ENCODE measurements at places on chromosomes 1 and 21.

- DNase-seq = no peak
Observed at GRCh38 chr1:3066826-3067225, 2.2 kb upstream of the PRDM16 start.

DNA sequence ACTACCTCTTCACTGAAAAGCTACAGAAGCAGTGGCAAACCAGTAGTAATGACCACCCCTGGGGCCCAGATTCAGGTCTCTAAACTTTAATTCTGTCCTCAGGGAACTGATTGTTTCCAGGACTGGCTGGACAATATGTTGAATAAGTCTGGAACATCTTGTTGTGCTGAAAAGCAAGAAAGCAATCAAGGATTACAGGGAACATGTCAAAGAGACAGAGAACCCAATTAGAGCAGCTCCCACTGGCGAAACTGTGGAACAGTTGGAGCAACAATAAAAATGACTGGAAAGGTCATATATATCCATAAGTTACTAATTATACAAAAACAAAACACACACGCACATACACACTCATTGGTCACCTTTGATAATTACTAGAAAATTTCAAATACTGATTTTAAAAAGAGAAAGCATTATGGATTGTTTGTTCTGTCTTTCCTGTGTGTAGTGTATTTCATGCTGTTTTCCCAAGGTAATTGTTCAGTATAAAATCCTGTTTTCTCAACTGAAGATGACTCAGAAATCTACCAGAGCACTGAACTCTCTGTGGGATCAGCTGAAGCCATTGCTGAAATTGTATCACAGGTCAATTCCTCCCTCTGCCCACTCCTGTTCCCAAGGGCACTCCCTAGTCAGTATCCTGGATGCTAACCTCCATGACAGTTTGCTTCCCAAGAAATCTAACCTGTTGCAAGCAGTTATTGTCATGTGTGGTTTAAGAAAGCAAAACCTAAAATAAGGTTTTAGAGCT lies 83.6 kb upstream of the RGS1 start:
- peak; percentile 46 for DNase-seq

- no peak for DNase-seq
Observed at GRCh38 chr1:242088875-242089274, 90.0 kb upstream of the MAP1LC3C start.

GRCh38 chr1:80444171-80444570 lies 1356.6 kb upstream of the ADGRL2 start:
- DNase-seq = no peak

GRCh38 chr1:190957565-190957964 lies 479.9 kb upstream of the BRINP3 start:
- peak; percentile 16 for DNase-seq

- peak; percentile 78 for DNase-seq
Observed at GRCh38 chr1:107139833-107140702, 771 bp upstream of the NTNG1 start.

DNA sequence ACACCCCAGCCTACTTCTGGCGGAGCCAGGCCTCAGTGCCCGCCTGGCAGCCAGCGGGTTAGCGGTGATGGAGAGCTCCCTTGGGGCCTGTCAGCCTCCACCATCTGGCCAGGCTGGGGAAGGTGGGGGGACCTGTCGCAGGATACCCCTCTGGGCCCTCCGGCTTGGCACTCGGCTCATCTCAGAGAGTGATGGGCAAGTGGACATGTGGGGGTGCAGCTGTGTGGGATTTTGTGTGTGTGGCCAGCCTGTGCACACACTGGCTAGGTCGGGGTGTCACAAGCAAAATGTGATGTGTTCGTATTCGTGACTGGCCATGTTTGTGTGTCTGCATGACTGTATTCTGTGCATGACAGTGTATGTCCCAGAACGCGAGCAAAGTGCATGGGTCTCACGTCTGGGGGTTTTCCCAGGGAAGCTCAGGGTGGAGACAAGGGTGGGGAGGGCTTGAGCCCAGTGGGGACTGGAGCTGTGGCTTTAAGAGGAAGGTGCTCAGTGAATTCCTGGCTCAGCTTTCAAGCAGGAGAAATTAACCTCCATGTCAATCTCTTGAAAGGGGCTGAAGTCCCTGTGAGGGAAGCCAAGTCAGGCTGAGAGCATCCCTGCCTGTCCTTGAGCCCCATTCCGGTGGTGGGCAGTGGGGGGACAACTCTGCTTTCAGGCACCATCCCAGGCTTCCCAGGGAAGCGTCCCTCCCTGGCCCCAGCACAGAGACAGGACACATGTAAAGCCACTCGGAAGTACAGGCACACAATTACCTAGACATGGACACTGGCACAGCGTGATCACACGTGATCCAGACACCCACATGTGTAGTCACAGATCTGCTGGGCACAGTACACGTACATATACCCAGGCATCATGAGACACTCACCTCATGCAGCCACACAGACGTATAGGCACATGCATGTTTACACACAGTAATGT lies 21.1 kb upstream of the ADGRB2 start:
- DNase-seq = no peak

All from astrocyte of the spinal cord (primary cell).